ENCODE measurements at places on chromosomes 1 and 21. TPM values are rescaled to one million over a fixed set of nuclear protein-coding genes. Genes with fewer than 3 reads are reported as not detected.

- no peak for DNase-seq
Measured at GRCh38 chr1:17845583-17845982, 90.5 kb downstream of the ACTL8 start.

Gene DTL
- total RNA-seq, result 0.28 TPM

GRCh38 chr1:240575981-240576662 lies 35.8 kb downstream of the GREM2 start:
- DNase-seq, result peak; percentile 4

- DNase-seq, result no peak
Measured at GRCh38 chr1:99728494-99729235, 37.8 kb downstream of the FRRS1 start.

- peak; percentile 59 for DNase-seq
Measured at GRCh38 chr21:43348801-43349261, 78.1 kb downstream of the SIK1 start.
